EH (cell line): ENCODE measurements at places on chromosomes 11 and 22.

DNA sequence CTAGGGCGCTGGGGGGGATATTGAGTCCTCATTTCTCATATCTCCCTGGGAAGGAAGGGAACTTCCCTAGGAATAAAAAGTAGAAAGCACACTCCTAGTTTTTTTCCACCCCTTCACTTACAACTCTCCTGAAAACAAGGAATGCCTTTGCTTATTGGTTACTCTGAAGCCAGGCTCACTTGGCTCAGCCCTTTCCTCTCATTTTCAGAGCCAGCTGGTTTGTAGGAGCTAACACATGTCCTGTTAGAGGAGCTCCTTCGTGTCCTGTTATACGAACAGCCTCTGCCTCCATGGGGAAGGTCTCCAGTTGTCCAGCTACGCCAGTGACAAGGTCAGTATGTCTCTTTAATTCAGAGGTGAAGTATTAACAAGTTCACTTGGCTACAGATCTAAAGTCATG is 17.6 kb downstream of the ALKBH8 start:
- no peak for DNase-seq

DNA sequence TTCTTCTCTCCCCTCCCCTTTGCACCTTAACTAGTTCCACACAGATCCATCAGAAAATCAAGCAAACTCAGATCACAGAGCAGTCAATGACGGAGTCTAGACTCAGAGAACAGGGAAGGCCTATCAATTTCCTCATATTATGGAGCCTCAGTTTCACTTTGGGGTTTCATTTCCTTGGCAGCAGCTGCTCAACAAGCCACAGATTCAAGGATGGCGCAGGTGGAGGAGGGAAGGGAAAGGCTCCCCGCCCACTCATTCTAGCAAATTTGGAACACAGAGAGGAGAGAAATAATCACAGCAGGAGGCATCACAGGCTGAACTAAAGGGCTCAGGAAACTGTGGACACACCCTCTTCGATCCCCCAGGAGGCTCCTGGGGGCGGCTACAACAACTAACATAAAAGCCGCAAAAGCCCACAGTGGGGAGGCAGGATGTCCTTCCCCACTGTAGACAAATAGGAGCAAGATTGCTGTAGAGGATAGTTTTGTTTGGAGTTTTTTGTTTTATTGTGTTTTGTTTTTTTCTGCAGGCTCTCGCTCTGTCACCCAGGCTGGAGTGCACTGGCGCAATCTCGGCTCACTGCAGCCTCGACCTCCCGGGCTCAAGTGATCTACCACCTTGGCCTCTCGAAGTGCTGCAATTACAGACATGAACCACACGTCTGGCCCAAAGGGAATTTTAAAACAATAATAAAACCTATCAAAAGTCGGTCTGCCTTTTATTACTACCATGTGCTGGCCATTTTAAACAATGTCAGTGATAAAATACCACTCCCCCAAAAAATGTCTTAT is 3.4 kb downstream of the PLAAT3 start:
- no peak for DNase-seq

DNA sequence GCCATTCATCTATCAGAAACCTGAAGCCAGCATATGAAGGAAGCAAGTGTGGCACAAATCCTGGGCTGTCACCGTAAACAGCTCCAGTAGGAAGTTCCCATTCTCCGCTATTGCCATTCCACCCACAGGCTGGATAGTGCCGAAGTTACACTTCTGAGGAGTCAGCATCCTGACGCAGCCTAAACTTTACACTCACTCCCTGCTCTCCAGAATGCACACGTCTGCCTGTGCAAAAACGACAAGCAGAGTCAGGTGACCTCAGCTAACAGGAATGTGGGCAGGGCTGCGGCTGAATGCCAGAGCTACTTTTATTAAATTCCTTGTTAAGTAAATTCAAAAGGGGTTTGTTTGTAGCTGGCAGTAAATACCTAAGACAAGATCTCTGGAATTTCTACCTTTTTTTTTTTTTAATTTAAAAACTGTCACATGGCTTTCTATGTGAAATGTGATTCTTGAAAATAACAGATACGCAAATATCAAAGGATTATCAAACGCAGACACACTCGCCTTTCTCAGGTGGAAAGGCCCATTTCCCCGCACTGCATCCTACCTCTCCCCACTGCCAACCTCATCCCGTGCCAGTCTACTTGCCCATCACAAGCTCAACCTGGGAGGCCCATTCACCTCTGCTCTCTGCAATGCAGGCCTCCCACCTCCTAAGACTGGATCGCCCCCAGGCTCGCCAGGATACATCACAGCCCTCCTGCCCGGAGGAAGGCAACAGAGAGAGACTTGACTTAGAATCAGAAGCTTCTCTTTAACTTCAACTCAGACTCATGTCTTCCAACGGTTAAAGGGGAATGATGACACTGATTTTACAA is 33.5 kb downstream of the NFRKB start:
- peak; percentile 96 for DNase-seq

DNA sequence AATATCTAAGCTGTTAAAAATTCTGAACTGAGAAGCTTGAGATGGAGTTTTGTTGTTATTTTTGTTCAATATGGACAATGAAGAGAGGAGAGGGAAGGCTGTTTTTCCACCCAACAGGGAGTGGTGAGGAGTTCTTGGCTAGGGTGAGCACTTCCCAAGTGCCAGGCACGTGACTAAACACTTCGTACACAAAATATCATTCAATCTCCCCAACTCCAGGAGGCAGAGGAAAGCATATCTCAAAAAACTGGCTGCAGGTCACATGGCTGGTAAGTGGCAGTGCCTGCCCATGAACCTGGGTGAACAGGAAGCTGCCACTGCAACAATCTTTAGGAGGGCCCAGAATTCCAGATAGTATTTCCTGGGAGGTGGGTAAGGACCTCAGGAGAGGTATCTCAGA is 11.6 kb downstream of the ELF5 start:
- DNase-seq = no peak
